HCEC 1CT (cell line): ENCODE measurements at places on chromosomes 7 and 10.

DNA sequence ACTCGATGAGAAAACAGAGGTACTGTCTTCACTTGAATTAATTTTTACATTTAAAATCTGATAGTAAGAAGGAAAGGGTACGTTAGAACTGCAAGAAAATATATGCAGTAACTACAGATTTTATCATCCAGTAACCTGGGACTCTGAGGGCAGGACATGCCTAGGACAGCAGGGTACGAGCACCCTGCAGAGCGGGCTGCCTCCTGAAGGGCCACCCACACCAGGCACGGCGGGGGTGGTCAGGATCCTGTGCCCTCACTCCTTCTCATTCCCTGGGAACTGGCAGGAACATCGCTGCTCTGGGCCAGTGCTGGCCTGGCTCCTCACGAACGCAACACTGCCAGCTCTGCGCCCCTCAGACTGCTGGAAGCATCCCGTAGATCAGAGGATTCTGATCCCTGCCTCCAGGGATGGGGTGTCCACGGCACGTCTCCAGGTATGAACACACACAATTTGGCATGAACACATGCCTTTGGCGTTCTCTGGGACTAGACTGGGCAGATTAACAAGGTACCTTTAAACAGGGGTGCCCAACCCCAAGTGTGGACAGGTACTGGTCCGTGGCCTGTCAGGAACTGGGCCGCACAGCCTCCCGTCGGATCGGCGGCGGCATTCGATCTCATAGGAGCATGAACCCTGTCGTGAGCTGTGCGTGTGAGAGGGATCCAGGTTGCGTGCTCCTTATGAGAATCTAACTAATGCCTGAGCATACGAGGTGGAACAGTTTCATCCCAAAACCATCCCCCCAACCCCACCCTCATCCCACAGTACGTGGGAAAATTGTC is 99.3 kb upstream of the FAM20C start:
- no peak for DNase-seq

DNA sequence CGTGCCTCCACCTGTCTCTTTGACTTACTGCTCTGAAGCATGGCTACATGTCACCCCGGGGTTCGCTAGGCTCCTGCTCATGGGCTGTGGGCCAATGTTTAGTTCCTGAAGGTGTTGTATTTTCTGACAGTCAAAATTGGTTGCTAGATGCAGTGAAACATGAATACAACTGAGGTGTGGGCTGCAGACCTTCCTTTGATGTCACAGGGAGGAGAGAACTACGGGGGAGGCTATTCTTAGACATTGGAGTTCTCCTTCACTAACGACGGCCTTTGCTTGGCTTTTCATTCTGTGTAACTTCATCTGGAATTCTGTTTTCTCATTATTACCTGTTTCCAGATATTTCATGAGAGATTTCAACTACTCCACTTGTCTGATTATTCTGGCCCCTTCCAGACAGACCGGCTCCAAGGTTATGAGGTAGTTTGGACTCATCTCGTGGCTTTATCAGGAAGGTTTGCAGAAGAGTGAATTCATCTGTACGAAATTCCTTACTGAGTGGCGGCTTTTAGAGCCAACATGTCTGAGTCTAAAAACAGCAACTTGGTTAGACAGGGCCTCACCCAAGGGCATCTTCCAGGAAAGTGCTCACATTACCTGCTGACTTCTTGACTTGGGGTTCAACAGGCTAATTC is 774.7 kb downstream of the SUGCT start:
- no peak for DNase-seq

DNA sequence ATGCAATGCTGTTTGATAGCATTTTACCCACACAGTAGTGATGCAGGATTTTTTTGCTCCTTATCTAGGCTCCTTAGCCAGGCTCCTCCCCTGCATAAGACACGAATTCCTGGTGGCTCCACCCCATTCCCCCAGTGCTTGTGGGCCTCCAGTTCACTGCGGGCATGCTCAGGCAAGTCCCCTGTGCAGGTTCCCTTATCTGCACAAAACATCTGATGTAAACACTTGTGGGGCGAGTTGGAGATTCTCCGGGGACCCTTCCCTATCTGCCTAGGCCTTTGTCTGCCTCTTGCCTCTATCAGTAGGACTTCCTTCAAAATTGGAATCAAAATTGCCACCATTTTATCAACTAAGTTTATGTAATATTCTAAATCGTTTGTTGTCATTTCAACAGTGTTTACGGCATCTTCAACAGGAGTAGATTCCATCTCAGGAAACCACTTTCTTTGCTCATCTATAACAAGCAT is 5.4 kb upstream of the STK17A start:
- no peak for DNase-seq

GRCh38 chr10:100551196-100551595 is 15.5 kb downstream of the HIF1AN start:
- DNase-seq: no peak

DNA sequence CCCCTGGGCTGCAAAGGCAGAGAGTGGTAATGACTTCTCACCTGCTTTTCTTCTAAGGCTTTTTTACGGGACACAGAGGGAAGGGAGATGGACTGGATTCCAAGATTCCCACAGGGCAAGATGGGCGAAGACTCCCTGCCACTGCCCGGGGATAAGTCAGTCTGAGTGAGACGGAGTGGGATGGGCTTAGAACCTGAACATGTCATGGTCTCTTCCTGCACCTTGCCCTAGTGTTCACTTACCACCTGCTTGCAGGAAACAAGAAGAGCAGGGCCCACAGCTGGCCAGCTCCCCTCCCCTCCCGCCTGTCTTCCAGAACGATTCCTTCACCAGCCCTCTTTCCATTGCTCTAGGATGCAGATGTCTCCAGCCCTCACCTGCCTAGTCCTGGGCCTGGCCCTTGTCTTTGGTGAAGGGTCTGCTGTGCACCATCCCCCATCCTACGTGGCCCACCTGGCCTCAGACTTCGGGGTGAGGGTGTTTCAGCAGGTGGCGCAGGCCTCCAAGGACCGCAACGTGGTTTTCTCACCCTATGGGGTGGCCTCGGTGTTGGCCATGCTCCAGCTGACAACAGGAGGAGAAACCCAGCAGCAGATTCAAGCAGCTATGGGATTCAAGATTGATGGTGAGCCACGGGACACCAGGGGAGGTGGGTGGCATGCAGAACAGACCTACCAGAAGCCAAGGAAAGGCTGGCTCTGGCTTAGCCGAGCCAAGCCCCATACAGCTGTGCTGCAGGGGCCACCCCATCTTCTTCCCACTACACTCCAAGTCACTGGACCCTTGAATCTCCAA is 1.3 kb downstream of the SERPINE1 start:
- peak; percentile 41 for DNase-seq

DNA sequence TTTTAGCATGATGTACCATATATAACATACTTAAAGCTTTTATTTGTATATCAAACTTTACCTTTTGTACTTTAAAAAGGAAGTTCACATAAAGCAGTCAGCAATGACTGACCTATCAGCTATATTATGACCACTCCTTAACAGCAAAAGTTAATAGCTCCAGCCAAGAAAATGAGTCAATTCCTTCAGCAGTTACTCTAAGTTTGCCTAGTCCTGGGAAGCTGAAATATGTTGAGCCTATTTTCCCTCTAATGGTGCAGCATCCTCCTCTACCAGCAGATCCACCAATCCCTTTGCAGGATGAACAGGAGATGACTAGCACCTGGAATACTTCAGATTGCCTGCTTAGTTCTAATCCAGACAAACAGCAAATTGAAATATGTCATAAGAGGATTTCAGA is 64.2 kb downstream of the CUL2 start:
- peak; percentile 40 for DNase-seq

- DNase-seq: no peak
These were observed 65.1 kb upstream of the MPP7 start for GRCh38 chr10:28367929-28368484.

- DNase-seq: no peak
These were observed 61.2 kb downstream of the BPGM start for GRCh38 chr7:134707663-134708378.

GRCh38 chr7:148819697-148820360 is 64.3 kb downstream of the EZH2 start:
- DNase-seq: peak; percentile 31

GRCh38 chr10:132586739-132587138 is 49.2 kb downstream of the INPP5A start:
- no peak for DNase-seq

DNA sequence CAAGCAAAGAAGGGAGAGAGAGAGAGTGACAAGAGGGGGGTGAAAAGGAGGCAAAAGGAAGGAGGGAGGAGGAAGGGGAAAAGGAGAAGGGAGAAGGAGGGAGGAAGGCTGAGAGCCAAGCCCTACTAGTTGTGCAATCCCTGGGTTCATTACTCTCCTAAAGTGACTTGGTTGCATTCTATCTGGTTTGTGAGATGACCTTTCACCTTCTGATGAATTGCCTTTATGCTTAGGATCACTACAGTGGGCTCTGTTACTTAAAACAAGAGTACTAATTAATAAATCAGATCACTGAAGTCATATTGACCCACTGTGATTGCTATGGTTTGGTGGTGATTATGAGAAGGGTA is 144.9 kb downstream of the KIF20B start:
- no peak for DNase-seq

- DNase-seq: no peak
These were observed 78.1 kb upstream of the NEBL start for GRCh38 chr10:20975236-20975635.
